ENCODE measurements at places on chromosomes 11 and 22.

GRCh38 chr11:95487938-95488337, 256.9 kb upstream of the SESN3 start:
- DNase-seq = no peak

- no peak for DNase-seq
Observed at GRCh38 chr11:65036931-65037330, 4.1 kb upstream of the SAC3D1 start.

- DNase-seq = no peak
Observed at GRCh38 chr22:47052236-47053012, 290.0 kb downstream of the TBC1D22A start.

GRCh38 chr11:24134879-24135589, 361.8 kb upstream of the LUZP2 start:
- DNase-seq = no peak

DNA sequence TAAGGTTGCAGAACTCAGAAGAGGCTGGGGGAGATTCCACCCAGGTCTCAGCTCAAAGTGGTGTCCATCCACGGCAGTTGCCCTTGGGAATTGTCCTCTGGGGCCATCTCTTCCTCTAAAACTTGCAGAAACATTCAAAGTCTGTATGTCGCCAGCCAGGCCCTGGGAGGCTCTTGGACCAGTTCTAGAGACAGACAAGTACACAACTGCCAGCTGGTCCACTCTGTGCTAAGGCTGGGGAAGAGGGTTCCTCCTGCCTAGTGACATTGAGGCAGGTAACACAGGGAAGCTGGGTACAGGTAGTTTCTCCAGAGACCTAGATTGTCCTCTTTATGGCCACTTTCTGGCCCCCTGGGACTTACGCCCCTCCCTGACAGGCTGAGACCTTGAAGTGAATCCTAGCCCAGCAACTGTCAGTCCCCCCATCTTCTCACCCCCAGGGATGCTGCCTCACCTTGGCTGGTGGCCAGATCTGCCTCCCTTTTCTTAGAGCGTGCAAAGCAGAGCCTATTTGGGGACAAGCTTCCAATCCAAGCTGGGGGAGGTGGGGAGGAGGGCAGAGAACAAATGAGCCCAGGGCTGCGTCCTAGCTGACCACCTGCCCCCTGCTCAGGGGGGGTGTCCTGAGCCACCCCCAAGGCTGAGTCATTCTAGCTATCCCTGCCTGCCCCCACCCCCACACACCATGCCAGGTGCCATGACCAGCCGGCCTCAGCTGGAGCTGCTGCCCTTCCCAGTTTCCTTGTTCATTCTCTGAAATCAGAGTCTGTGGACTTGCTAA, 8.4 kb downstream of the FAM83F start:
- DNase-seq = no peak

GRCh38 chr22:47357493-47357892, 595.0 kb downstream of the TBC1D22A start:
- no peak for DNase-seq

- DNase-seq = no peak
Observed at GRCh38 chr11:7583248-7583647, 69.4 kb downstream of the PPFIBP2 start.

DNA sequence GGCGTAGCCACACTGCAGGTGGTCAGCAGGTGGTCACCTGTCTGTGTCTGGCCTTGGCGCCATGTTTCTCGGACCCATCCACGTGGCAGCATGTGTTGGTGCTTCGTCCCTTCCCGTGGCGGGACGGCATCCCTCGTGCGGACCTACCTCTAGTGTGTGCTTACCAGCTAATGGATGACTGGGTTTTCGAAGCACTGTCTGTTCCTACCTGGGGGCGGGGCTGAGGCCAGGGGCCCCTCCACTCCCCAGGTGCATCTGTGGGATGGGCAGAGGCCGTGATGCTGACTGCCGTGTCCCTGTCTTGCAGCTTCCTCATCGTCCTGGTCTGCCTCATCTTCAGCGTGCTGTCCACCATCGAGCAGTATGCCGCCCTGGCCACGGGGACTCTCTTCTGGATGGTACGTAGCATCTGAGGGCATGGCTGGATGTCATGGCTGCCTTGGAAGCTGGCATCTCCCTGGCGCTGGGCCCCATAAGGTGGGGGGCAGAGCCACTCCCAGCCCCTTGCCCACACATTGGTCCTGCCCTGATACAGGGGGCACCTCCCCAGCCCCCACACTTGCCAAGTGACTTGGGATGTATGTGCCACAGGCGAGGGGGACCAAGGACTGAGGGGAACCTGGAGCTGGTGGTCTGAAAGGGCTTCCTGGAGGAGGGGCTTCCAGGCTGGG, 82.9 kb downstream of the KCNQ1 start:
- peak; percentile 13 for DNase-seq

Data from uterus (tissue), 4 donors.